ENCODE measurements at places on chromosomes 2 and 18.

DNA sequence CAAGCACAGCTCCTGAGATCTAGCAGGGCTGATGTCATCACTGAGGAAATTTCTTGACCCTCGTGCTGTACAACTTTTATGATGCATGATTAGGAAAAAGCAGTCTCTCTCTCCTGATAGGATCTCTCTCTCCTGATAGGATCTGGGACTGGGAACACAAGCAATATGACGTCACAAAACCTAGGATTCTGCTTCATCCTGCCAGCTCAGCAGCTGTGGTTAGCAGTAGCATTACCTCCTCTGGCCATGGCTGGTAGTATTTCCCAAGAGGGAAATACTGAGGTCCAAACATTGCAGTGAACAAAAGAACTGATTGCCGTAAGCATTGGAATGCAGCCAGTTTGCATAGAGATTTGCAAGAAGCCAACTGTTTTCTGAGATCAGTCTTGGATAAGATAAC lies 521.2 kb upstream of the POU3F3 start:
- no peak for DNase-seq

GRCh38 chr18:3368193-3368592 lies 81.8 kb upstream of the TGIF1 start:
- DNase-seq: no peak

DNA sequence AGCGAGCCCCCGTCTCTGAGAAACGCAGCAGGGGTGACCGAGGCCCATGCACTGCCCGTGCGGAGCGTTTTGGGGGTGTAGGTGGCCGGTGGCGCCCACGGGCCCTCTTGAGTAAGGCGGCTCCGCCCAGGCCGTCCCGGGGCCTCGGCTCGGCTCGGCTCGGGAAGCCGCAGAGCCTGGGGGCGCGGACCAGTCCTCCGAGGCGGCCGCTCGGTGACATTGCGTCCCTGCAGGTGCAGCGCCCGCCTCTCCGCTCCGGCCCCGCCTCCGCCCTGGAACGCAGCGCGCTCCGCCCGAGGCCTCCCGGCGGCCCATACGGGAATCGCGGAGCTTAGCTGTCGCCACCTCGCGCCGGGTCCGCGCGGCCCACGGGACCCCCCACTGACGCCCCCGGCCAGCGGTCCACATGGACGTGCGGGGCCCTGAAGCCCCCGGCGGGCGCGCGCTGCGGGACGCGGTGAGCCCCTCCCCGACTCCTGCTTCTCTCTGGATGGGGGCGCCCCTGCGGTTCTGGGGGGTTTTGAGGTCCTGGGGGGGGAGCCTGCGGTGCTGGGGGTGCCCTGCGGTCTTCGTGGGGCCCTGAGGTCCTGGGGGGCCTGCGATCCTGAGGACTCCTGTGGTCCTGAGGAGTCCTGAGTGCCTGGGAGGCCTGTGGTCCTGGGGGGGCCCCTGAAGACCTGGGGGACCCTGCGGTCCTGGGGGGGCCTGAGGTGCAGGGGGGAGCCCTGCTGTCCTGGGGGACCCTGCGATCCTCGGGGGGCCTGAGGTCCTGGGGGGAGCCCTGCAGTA lies at the start of gene HSBP1L1:
HSBP1L1 (plus strand) TSS at position 314 of the 789 bp plus-strand sequence; CDS start at position 407, 93 bp downstream.
- DNase-seq: peak; percentile 52

DNA sequence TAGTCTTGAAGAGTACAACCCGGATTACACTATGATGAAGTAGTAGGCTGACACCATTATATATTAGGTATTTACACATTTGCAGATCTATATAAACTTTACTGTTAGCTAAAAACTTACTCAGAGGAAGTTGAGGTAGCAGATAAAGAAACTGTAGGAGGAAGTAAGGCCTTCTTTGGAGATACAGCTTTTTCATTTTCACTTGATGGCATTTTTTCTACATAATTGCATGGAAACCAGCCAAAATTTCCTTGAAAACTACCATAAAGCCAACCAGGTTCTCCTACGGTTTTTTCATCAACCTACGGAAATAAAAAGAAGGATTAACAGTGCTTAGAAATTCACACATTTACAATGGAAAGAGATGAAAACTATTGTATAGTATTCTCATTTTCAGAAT lies 86.6 kb downstream of the FAM228A start:
- DNase-seq: no peak

- no peak for DNase-seq
Observed at GRCh38 chr18:36638224-36638623, 190.6 kb downstream of the TPGS2 start.

DNA sequence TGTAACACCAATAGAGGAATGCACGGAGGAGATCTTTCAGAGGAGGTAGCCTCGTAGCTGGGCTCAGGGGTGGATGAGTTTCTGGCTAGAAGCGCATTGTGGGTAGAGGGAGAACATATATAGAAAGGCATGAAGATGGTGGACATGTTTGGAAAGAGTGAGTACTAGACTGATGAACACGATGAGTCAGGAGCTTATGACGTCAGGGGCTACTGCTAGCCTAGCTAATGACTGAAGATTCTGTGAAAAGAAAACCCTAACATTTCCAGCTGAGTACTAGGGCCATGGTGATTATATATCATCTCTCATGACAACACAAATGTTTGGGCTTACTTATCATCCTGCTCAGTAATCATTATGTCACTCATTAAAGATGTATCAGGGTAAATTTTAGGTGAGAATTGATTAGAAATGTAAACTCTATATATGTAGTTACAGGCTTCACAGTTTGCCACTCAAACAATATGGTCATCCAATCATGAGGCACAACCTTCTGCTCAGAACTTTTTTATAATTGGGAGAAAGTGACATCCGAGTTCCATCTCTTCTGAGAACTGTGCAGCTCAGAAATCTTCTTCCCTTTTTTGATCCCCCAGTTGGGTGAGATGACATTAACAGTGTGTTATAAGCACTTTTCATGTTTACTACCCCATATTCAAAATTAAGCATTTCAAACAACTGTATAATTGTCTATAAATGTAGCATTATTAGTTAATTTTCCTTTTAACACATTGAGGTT lies 22.2 kb upstream of the IL1RN start:
- DNase-seq: no peak

DNA sequence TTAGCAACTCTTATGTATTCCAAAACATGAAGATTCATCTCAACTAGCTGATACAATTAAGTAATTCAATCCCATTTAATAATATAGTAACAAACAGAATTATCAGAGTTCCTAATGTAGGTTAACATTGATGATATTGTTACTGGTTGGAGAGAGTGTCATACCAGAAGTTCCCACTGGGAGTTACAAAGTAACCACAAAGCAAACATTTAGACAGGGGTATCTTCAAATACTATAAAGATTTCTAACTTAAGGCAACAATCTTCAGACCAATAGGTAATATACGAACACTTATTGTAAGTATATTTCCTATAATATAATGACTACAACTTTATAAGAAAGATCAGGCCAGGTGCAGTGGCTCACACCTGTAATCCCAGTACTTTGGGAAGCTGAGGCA lies 1372.9 kb upstream of the PIK3C3 start:
- DNase-seq: no peak

GRCh38 chr2:240399419-240400324 lies 35.8 kb upstream of the GPC1 start:
- DNase-seq: no peak

- DNase-seq: no peak
Observed at GRCh38 chr2:95349568-95350322, 52.6 kb downstream of the KCNIP3 start.

GRCh38 chr2:24448797-24449196 lies 42.3 kb upstream of the NCOA1 start:
- no peak for DNase-seq

DNA sequence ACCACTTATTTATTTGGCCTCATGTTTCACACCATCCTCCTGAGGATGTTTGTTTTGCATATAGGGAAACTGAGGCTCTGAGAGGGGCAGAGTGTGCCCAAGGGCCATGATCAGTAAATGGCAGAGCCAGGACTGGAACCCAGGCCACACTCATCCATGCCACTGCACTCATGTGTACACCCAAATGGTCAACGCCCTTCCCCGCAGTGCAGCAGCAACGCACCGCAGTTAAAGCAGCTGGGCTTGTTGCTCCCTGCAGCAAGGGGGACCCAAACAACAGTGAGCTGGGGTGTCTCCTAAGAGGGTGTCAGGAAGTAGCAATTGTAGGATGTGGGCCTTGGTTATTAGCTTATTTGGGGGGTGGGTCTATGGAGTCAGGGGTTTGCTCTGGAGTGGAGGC lies 36.6 kb downstream of the ZAP70 start:
- no peak for DNase-seq

DNA sequence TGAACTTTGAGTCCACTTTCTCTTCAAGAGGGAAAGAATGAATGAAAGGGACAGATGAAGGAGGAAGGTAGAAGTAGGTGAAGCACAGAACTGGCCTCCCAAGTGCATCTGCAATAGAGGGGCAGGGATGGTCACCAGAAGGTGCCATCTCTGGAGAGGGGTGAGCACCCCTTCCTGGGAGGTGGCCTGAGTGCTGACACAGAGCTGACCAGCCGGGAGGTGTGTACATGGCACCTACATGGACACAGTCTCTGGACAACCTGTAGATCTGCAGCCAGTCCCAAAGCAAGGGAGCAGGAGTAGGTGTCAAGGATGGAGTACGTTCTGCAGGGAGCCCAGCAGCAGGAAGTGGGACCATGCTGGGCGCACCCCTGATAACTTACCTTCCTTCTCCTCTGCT lies 83.2 kb downstream of the TFCP2L1 start:
- DNase-seq: no peak

GRCh38 chr2:102269200-102269524 lies 42.2 kb upstream of the IL1RL1 start:
- no peak for DNase-seq

- no peak for DNase-seq
Observed at GRCh38 chr2:207844648-207845047, 74.9 kb upstream of the FZD5 start.

Data from NCI-H187 (cell line).